ENCODE measurements at places on chromosomes 16 and 17.

- DNase-seq = no peak
- H3K4me3 ChIP-seq = no peak overlapping the region
- H3K4me1 ChIP-seq = peaks cover 28% of the 10 kb centered on the region
- H3K27me3 ChIP-seq = no peaks in the 10 kb centered on the region
These were observed 9.2 kb downstream of the ELOB start for GRCh38 chr16:2767891-2768290.

GRCh38 chr16:10205688-10206087 is 23.5 kb upstream of the GRIN2A start:
- H3K27me3 ChIP-seq = no peaks in the 10 kb centered on the region
- no peaks in the 10 kb centered on the region for H3K36me3 ChIP-seq
- no peak for DNase-seq

DNA sequence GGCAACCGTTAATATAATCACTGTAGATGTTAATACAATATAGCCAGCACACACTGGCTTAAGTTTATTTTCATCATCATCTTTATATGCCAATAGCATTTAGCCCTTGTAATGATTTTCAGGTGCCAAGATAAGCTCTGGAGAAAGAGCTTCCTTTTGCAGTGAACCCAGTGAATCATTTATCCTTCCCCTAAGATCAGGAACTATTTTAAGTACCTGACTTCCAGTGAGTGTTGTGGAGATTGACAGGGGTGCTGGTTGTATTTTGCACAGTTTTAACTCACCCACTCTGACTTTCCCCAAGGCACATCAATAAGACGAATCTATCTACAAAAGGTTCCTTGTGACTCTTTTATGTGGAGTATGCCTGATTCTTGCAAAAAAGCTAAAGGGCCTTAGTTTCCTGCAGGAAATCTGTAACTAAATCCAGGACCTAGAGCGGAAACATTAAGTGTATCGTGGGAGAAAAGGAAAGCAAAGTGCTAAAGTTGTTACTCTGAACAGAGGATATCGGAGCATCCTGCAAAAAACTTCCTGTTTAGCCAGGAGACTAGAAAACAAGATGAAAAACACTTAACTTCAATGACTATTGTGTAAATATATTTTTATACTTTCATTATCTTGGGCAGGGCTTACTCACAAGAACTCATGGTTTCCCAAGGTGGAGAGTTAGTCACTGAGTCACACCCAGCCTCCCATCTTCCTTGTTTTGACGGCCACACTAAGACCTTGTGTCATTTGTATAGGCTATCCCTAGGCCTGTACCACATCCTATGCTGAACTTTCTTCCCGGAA is 183.6 kb downstream of the MAP2K6 start:
- no peak for DNase-seq
- no peaks in the 10 kb centered on the region for H3K27me3 ChIP-seq
- H3K36me3 ChIP-seq = no peaks in the 10 kb centered on the region

DNA sequence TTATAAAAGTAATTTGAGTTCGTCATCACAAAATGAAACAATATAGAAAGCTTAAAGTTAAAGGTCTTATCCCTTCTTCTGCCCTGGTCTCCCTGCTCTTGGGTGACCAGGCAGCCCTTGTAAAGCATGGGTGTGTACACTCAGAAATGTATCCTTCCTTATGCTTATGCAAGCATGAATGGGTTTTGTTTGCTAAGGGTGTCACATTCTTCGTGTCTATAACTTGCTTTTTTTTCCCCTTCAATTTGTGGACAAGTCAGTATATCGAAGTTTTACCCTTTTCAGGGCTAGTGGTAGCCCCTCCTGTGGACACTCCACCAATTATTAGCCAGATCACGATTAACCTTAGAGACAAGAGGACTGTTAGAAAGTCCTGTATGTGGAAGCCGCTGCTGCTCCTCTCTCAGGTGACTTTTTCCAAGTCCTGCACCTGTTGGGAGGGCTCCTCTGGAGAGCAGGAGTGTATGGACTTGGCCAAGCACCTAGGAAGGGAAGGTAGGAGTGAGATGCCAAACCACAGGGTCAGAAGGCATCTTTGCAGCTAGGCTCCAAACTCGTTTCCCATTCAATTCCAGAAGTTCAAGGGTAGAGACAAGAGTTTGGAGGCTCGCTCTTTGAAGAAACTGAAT is 50.9 kb downstream of the LDHD start:
- H3K27ac ChIP-seq = peak overlapping the region; percentile 94
- H3K27me3 ChIP-seq = no peaks in the 10 kb centered on the region
- DNase-seq = peak; percentile 53
- H3K36me3 ChIP-seq = no peaks in the 10 kb centered on the region
- peaks cover 78% of the 10 kb centered on the region for H3K4me1 ChIP-seq

- no peaks in the 10 kb centered on the region for H3K36me3 ChIP-seq
- no peak for DNase-seq
- H3K4me1 ChIP-seq = peaks cover 12% of the 10 kb centered on the region
- H3K27ac ChIP-seq = no peak overlapping the region
- H3K4me3 ChIP-seq = no peak overlapping the region
These were observed 3.4 kb upstream of the THUMPD1 start for GRCh38 chr16:20744922-20745440.

- no peak for DNase-seq
- no peak overlapping the region for H3K4me3 ChIP-seq
- H3K27ac ChIP-seq = no peak overlapping the region
- peaks cover 7% of the 10 kb centered on the region for H3K27me3 ChIP-seq
- H3K36me3 ChIP-seq = no peaks in the 10 kb centered on the region
These were observed 13.9 kb upstream of the TNRC6C start for GRCh38 chr17:77944390-77945222.

DNA sequence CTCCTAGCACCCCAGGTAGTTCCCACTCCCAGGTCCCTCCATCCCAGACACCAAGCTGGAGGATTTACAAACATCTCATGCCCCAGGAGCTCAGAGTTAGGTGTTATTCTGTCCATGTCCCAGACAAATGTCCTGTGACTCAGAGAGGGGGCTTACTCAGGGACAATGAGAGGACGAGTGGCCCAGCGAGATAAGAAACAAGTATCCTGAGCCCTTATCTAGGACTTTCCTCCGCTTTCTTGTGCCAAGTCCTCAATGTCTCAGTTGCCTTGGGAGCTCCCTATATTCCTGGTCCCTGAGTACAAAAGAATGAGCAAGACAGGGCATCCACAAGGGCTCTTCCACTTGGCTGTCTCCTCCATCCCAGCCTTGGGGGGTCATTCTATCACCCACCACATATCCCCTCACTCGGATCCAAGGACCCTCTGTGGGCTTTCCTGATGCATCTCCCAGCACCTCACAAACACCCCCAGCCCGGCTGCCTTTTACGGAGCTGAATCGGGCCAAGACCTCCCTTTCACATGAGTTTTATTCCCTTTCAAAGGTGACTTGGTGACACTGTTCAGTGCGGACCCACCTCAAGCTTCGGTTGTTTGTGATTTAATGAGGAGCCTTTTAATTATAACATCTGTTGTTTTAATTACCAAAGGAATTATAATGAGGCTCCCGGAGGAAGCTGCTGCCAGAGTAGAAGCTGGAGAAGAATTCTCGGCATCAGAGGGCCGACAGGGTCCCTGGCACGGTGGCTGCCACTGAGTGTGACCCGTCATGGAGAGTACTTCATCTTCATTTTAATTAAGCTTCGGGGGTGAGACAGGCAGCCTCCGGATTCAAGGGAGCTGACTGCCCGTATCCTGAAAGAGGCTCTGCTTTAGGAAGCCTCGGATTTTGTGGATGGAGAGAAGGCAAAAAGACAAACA is 121.5 kb downstream of the WSCD1 start:
- no peaks in the 10 kb centered on the region for H3K27me3 ChIP-seq
- no peak overlapping the region for H3K27ac ChIP-seq
- no peak for DNase-seq
- no peaks in the 10 kb centered on the region for H3K36me3 ChIP-seq

GRCh38 chr17:49971848-49972485 is 3.0 kb downstream of the DLX4 start:
- H3K27me3 ChIP-seq = peaks cover 100% of the 10 kb centered on the region
- H3K36me3 ChIP-seq = no peaks in the 10 kb centered on the region
- no peak overlapping the region for H3K4me3 ChIP-seq

GRCh38 chr16:88782454-88783390 is 2.3 kb downstream of the PIEZO1 start:
- peak overlapping the region; percentile 65 for H3K4me3 ChIP-seq
- peaks cover 50% of the 10 kb centered on the region for H3K4me1 ChIP-seq
- DNase-seq = no peak
- no peaks in the 10 kb centered on the region for H3K36me3 ChIP-seq
- H3K27me3 ChIP-seq = no peaks in the 10 kb centered on the region

- no peak overlapping the region for H3K4me3 ChIP-seq
- no peaks in the 10 kb centered on the region for H3K36me3 ChIP-seq
- no peaks in the 10 kb centered on the region for H3K4me1 ChIP-seq
- no peaks in the 10 kb centered on the region for H3K27me3 ChIP-seq
These were observed 724.8 kb downstream of the CDH11 start for GRCh38 chr16:64397042-64397441.

GRCh38 chr17:74148901-74149596 is 54.4 kb upstream of the RPL38 start:
- H3K27ac ChIP-seq = no peak overlapping the region
- H3K4me3 ChIP-seq = no peak overlapping the region
- peaks cover 19% of the 10 kb centered on the region for H3K27me3 ChIP-seq
- no peak for DNase-seq
- no peaks in the 10 kb centered on the region for H3K4me1 ChIP-seq

DNA sequence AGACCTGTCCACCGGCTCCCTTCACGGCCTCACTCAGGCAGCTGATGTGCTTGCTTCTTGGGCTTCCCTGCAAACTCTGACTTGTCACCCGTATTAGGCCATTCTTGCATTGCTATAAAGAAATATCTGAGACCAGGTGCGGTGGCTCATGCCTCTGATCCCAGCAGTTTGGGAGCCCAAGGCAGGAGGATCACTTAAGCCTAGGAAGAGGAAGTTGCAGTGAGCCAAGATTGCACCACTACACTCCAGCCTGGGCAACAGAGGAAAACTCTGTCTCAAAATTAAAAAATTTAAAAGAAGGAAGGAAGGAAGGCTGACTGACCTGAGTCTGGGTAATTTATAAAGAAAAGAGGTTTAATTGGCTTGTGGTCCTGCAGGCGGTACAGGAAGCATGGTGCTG is 17.0 kb downstream of the SOST start:
- no peak for DNase-seq
- no peak overlapping the region for H3K27ac ChIP-seq
- H3K27me3 ChIP-seq = peaks cover 33% of the 10 kb centered on the region
- H3K4me1 ChIP-seq = no peaks in the 10 kb centered on the region
- H3K36me3 ChIP-seq = no peaks in the 10 kb centered on the region

DNA sequence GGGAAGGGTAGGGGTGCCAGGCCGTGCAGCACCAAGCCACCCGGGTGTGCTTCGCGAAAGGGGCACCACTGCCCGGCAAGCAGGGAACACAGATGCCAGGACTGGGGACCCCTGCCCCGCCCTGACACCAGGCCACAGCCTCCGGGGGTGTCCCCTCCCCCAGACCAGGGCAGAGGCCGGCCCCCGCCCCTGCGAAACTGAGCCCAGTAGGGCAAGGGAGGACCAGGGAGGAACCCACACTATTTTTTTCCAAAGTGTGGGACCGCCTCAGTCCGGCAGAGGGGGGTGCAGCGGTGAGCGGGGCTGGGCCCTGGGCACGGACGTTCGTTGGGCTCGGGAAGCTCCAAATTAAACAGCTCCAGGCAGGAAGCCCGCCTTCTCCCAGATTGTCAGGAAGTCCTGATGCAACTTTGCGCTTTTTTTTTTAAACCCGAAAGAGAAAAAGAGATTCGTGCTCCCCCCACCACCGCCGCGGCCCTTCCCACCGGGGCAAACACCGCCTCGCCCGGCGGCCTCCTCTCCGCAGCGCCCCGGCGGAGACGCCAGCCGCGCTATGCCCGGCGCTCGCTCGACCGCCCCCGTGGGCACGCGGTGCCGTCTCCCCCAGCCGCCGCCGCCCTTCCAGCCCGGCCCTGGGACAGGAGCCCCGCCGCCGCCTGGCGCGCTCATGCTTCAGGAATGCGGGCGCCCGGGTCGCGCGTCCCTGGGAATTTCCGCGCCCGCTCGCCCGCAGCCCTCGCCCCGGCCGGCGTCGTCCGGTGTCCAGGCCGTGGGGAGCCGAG is 755 bp downstream of the PIEZO1 start:
- peak overlapping the region; percentile 83 for H3K4me3 ChIP-seq
- H3K27ac ChIP-seq = peak overlapping the region; percentile 97
- peak; percentile 74 for DNase-seq
- no peaks in the 10 kb centered on the region for H3K27me3 ChIP-seq
- H3K36me3 ChIP-seq = no peaks in the 10 kb centered on the region
- peaks cover 52% of the 10 kb centered on the region for H3K4me1 ChIP-seq

- H3K4me1 ChIP-seq = peaks cover 29% of the 10 kb centered on the region
- DNase-seq = no peak
- H3K4me3 ChIP-seq = no peak overlapping the region
- H3K27ac ChIP-seq = no peak overlapping the region
These were observed 3.1 kb downstream of the RPL23 start for GRCh38 chr17:38850374-38850773.

DNA sequence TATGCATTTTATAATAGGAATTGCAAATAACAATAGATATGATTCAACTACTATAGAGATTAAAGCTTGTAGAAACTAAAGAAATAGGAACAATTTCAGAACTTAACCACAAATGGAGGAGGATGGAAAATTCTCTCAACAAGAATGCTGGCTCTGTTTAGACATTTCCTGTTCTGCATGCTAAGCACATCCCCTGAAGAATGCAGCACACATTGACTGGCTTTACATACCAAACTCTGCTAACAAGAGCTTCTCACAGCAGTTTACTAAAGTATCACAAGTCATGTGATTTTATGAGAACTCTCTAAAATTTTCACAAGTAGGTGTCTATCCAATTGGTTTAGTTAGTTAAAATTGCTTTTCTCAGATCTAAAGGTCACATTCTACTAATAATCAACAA is 85.2 kb downstream of the SPAG9 start:
- peak overlapping the region; percentile 2 for H3K27ac ChIP-seq
- H3K4me1 ChIP-seq = no peaks in the 10 kb centered on the region
- H3K4me3 ChIP-seq = no peak overlapping the region
- no peaks in the 10 kb centered on the region for H3K36me3 ChIP-seq

- no peak for DNase-seq
- H3K36me3 ChIP-seq = no peaks in the 10 kb centered on the region
- H3K27me3 ChIP-seq = no peaks in the 10 kb centered on the region
- no peak overlapping the region for H3K4me3 ChIP-seq
These were observed 28.4 kb downstream of the PIPOX start for GRCh38 chr17:29071303-29071702.

DNA sequence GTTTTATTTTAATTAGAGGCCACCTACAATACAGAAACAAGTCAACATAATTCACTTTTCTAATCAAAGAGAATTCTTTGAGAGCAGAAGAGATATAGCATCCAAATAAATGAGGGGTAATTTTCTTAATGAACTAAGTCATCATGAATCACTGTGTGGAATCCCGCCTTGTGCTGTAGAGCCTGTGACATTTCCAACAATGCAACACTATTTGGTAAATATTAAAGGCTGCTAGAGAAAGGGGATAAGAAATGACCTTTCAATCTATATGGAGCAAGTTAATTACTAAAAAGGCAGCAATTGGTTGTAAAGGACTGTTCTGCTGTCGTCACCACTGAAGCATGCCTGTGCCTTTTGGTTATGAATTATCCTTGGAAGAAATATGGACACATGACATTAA is 345.7 kb upstream of the MAF start:
- no peaks in the 10 kb centered on the region for H3K27me3 ChIP-seq
- H3K36me3 ChIP-seq = no peaks in the 10 kb centered on the region
- H3K27ac ChIP-seq = no peak overlapping the region
- H3K4me3 ChIP-seq = no peak overlapping the region

- H3K4me1 ChIP-seq = no peaks in the 10 kb centered on the region
- peak; percentile 60 for DNase-seq
- peak within 1 kb of the TSS; percentile 30 for H3K4me3 ChIP-seq
- H3K36me3 ChIP-seq = no peaks in the 10 kb centered on the region
These were observed at the start of gene CD79B for GRCh38 chr17:63931981-63932561. TSS of gene CD79B (minus strand) at chr17:63932331. CDS start at chr17:63932261, 70 bp downstream.
